ENCODE measurements at places on chromosomes 1 and 21.

GRCh38 chr1:16038620-16038912 is 5.0 kb upstream of the CLCNKB start:
- no peak for DNase-seq

- DNase-seq: no peak
Measured at GRCh38 chr1:211978596-211978995, 56.8 kb downstream of the INTS7 start.

DNA sequence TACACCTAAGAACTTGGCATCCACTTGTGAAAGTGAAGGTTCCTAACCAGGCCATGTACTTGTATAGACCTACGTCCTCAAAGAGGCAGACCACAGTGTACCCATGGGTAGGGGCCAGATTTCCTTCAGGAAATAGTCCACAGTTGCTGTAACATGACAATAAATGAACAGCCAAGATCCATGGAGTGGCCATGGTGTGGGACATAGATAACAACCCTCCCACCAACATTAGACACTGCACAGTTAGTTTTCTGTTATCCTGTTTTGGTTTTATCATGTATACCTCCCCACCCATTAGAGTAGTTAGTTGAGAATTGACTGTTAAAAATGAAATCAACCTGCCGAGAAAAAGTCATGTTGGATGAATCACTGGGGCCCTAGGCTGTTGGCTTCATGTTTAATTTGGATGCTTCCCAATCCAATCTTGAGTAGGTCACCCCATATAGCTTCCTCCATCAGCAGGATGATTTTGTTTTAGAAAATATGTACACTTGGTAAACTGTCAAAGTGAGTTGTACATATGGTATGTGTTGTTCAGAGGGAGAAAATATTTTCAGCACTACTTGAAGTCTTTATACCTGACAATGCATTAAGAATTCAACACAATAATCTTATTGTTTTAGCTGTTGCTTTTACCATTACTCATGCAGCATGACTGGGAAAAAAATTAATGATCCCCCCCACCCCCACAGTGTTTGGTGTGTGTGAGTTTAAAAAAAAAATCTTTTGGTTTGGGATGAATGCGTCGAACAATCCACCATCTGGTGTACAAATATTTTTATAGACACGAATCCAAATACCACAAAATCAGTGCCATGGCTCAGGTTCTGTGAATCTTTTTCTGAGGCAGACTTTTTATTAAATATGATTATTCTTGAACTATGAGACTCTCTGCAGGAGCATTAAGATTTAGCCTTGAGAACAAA is 88.3 kb upstream of the ARHGAP29 start:
- DNase-seq: no peak

GRCh38 chr1:86714561-86715244 is 10.3 kb downstream of the SH3GLB1 start:
- no peak for DNase-seq

DNA sequence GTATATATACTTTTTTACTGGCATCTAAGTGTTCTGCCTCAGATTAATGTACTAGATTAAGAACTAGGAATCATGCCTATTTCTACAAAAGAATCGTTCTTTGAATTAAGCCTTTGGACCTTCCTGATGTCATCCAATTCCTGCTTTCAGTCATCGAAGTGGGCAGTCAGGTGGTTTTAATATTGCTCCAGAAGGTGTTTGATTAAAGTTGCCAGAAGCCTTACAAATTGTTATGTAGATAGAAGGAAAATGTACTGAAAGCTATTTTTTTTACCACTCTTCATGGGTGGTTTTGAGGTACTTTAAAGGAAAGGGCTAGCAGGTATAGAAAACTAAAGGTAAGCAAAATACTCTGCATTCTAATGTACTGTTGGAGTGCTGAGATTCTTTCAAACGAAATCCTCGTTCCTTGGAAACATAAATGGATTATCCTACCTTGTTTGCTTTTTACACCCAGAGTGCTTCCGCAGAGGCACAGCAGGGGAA is 716 bp downstream of the CTBS start:
- peak; percentile 46 for DNase-seq

- DNase-seq: no peak
Measured at GRCh38 chr21:42012344-42012743, 2.2 kb upstream of the ZBTB21 start.

DNA sequence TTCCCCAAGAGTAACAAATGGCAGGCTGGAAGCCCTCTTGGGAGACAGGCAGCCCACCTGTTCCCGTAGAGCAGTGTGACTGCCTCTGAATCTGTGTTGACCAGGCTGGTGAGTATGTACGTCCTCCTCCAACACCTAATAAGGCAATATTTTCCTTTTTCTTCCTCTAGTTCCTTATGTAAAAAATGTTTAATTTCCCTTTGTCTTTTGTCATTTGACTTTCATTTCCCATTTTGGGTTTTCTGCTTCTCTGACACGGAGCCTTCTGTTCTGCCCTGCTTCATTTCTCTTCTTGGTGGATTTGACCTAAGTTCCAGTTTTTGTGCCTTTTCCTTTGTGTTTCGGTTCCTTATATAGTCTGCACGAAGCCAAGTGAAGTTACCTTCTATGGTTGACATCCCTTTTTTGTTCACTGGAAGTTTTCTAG is 65.8 kb upstream of the ATF3 start:
- no peak for DNase-seq

GRCh38 chr1:234840843-234841242 is 230.9 kb upstream of the IRF2BP2 start:
- peak; percentile 19 for DNase-seq

DNA sequence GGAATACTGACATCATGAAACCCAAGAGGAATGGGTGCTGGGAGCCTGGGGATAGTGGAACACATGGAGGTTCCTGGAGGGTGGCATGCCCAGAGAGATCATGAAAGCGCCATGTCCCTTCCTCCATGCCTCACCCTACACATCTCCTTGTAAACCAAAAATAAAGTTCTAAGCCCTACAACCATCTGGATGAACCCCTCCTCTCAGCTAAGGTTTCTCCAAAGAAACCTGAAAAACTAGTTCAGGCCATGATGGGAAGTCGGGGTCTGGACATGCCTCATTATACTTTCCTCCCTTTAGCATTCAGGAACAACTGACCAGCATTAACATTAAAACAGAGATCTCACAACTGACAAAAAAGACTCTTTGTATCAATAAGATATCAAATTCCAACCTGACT is 68.5 kb downstream of the ACBD6 start:
- no peak for DNase-seq

GRCh38 chr1:11613347-11613746 is 40.9 kb downstream of the FBXO2 start:
- no peak for DNase-seq

DNA sequence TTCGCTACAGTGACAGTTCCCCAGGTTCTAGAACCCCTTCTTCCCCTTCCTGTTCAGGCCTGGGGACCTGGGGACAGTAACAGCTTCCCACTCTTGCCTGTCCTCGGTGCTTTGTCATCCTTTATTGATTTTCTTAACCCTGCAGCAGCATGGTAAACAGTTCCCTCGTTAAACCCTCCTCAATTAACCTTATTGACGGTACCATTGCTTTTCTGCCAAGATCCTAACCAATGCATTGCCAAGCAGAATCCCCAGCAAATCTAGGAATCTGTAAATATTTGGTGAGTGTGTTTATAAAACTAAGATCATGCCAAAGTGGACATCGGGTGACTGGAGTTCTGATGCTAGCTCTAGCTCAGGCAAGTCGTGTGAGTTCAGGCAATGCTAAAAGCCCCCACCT is 99.6 kb upstream of the KAZN start:
- DNase-seq: no peak

DNA sequence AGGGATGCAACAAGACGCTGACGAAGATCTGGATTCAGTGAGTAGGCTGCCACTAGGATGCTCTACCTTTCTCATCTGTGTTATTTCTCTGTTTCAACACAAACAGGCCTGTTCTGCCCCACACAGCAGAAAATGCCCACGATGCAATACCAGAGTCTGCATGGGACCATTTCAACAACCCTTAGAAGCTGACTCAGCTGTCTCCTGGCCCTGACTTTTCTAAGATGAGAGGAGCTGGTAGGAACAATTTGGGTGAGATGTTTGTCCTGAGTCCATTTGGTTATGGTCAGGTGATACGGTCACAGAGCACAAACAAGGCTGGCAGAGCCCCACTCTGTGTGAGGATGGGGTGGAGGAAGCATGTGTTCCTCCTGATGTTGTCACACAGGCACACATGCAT is 11.5 kb upstream of the SLC2A1 start:
- no peak for DNase-seq

All from T-helper 2 cell (primary cell).